KBM-7 (cell line): ENCODE measurements at places on chromosomes 2 and 18.

GRCh38 chr18:3486512-3486911 lies 36.5 kb downstream of the TGIF1 start:
- no peak for DNase-seq

GRCh38 chr2:128316777-128317180 lies 1.9 kb downstream of the HS6ST1 start:
- DNase-seq = no peak

GRCh38 chr2:54864096-54864495 lies 140.6 kb downstream of the EML6 start:
- DNase-seq = no peak

DNA sequence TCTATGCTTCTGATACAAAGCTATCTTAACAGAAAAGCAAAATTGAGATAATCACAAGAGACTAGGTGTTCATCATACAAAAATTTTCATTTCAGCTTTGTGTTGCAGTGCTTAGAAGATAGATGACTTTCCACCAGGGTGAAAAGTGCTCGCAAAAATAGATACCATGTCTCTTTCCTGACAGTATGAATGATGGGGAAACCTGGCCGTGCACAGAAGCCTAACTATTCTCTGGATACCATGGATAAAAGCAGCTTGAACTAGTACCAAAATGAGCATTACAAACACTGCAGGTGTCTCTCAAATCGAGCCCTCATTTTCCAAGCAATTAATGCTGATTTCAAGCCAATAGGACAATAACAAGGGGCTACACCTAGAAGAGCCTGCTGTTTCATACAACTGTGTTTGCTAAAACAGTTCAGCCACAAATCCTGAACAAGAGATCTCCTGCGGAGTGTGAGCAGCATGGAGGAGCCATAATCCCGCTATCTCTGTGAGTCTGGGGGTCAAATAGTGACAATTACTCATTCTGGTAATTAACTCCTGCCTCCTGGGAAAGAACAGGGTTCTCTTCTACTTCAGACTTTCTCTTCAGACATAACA lies 507.6 kb downstream of the PID1 start:
- no peak for DNase-seq

GRCh38 chr2:182726473-182726872 lies 10.4 kb downstream of the DNAJC10 start:
- DNase-seq = no peak

GRCh38 chr2:119826370-119826961 lies 66.7 kb downstream of the PTPN4 start:
- DNase-seq = peak; percentile 66

DNA sequence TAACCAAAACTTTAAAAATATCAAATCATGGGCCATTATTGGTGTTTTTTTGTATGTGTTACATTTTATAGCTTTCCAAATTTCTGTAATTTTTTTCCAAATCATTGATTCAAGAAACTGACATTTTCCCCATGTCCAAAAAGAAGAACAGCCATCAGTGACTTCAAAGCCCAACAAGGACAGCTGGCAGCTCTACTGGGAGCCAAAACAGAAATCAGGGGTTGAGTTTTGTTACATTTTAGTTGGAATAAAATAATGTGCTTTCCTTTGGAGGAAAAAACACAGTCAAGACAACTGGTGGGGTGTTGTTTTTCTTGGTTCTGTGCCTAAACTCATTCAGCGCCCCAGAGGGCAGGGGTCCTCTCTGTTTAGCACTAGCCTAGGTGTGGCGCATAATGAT lies 23.8 kb downstream of the AKAIN1 start:
- DNase-seq = no peak

GRCh38 chr2:149160701-149161217 lies 122.3 kb downstream of the LYPD6B start:
- DNase-seq = peak; percentile 28

GRCh38 chr2:170212625-170213280 lies 34.8 kb downstream of the MYO3B start:
- peak; percentile 47 for DNase-seq

DNA sequence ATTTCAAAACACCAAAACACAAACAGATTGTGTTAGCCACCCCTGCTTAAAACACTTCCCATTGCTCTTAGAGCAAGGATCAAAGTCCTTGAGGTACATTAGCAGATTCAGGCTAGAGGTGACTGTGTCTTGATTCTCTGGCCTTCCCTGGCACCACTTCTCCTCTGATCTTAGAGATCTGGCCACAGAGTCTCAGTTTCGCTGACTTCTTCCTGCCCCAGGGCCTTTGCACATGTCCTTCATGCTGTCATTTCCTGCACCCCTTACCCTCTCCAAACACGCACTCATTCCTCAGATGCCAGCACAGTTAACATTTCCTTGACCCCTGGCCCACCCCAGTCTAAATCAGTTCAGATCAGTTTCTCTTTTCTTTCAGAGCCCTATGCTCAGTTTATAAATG lies 16.9 kb downstream of the CXCR4 start:
- DNase-seq = no peak
